IMR-90 (cell line): ENCODE measurements at places on chromosomes 2 and 18.

GRCh38 chr2:17245906-17246305, 272.3 kb downstream of the RAD51AP2 start:
- no peak for DNase-seq

DNA sequence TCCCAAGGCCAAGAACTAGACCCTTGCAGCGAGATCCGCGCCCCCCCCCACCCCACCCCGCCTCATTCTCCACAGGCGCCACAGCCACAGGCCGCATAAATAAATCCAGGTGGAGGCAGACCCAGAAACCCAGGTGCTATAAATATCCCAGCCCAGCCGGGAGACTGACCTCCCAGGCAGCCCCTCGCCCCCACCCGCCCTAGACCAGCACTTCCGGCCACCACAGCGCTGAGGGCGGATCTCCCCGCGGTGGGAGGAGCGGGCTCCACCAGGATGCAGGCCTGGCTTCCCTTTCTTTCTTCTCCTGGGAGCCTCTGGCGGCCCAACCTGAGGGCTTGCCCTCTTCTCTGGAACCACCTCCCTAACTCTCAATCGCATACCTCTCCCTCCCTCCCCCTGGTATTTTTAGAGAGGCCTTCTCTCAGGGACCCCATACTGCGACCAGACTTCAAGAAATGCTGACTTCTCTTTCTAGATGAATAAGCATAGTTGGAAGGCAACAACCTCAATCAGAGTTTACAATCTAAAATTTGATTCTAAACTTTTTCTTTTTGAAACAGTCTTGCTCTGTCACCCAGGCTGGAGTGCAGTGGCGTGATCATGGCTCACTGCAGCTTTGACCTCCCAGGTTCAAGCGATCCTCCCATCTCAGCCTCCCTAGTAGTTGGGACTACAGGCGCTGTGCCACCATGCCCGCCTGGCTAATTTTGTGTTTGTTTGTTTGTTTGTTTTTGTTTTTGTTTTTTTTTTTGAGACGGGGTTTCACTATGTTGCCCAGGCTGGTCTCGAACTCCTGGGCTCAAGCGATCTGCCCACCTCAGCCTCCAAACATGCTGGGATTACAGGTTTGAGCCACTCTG, 55.0 kb downstream of the PKDCC start:
- no peak for DNase-seq

GRCh38 chr2:217225596-217225995, 365.7 kb upstream of the TNP1 start:
- no peak for DNase-seq

- no peak for DNase-seq
These were observed 341.2 kb downstream of the ALK start for GRCh38 chr2:29580223-29580622.

- no peak for DNase-seq
These were observed 18.3 kb upstream of the ANKRD53 start for GRCh38 chr2:70959851-70960832.

GRCh38 chr2:88658326-88658725, 31.1 kb upstream of the EIF2AK3 start:
- DNase-seq = peak; percentile 79

DNA sequence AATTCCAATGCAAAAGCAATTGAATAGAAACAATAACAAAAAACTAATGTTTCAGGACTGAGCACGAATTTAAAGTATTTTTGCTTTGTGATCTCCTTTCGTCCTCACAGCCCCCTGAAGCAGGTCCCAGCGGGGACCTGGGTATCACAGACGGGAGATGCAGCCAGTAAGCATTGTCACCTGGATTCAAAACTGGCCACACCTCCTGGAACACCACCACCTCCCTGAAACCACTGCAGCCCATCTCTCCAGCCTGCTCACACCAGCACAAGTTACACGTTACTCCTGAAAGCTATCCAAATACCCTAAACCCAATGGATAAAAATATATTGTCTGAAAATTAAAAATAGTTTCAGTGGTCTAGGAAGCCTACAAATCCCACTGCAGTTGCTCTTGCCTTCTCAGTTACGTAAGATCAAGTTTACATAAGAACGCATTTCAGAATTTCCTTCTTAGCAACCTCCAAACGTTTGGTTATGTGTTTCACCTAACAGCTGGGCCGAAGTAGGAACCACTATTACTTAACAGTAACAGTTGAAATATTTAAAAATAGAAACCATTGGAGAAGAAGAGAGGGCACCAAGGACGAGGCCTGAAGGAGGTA, 178.0 kb downstream of the HDAC4 start:
- peak; percentile 78 for DNase-seq

GRCh38 chr2:96236882-96237281, 28.3 kb upstream of the STARD7 start:
- DNase-seq = no peak

DNA sequence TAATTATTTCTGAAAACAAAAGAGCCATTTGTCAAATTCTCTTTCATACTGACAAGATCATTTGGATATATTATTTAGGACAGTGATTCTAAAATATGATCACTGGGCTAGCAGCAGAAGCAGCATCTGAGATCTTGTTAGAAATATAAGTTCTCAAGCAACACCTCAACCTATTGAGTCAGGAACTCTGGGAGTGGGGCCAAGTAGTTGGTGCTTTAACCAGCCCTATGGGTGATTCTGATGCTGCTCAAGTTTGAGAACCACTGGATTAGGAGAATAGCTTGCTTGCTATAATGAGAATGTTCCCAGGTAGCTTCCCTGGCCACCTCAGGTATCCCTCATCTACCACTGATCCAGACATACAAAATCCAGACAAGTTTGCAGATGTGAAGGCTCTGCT, 466.9 kb upstream of the CELF4 start:
- no peak for DNase-seq

DNA sequence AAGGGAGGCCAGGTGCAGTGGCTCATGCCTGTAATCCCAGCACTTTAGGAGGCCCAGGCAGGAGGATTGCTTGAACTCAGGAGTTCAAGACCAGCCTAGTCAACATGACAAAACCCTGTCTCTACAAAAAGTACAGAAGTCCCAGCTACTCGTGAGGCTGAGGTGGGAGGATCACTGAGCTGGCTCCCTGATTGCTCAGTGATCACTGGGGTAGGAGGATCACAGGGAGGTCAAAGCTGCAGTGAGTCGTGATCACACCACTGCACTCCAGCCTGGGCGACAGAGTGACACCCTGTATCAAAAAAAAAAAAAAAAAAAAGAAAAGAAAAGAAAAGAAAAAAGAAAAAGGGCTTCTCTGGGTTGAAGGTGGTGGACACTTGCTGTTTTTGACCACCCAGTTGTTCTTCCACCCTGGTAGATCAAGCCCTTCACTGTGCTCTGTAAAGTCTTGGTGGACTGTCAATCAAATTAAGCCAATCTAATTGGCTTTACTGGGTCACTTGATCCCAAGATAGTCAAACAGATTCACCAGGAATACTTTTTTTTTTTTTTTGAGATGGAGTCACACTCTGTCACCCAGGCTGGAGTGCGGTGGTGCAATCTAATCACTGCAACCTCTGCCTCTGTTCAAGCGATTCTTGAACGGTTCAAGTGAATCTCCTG, 191.6 kb downstream of the AGPS start:
- DNase-seq = no peak

DNA sequence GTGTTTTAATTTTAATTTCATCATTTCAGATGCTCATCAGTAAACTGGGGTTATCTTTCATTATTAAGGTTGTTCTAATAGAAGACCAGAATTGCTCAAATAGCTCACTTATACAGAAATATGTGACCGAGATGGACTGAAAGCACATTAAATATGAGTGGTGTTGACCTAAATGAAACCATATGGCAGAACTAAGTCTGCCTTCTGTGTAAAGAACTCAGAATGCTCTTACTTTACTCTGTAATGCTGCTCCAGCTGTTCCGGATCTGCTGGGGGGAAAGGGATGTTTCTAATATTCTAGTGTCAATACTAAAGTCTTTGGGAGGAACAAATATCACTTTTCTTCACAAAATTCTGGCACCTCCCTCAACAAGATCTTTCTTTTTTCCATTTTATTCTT, 131.0 kb downstream of the DPP4 start:
- no peak for DNase-seq

DNA sequence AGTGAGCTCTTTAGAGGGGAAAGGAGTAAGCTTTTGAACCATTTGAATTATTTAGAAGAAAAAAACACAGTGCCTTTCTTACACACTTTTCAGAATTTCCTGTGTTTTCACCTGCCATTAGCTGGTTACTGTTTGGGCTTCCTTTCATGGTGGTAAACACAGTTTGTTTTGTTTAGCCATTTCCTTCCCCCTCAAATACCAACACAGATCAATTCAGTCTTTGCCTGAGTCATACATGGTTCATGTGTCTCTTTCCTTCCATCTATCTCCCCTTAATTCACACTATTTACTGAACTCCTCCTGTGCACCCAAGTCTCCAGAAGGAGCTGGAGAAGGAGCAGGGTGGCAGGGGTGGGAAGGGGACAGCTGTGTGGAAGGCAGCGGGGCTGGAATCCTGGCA, 45.0 kb downstream of the TCF7L1 start:
- DNase-seq = peak; percentile 12

DNA sequence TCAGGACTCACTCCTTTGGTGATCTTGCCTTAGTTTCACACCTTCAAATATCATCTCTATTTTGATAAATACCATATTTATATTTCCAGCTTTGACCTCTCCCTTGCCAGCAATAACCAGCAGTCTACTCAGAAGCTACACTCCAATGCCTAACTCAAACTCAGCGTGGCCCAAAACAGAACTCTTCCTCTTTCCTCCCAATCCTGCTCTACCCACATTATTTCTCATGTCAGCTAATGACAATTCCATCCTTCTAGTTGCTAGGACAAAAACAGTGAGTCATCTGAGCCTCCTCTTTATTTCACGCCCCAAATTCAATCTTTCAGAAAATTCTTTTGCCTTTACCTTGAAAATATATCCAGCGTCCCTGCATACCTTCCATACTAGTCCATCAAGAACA, 23.5 kb downstream of the CYRIA start:
- DNase-seq = no peak

GRCh38 chr2:44940732-44941464, 604 bp upstream of the SIX3 start:
- DNase-seq = no peak

GRCh38 chr2:171837736-171838135, 56.3 kb downstream of the SLC25A12 start:
- peak; percentile 24 for DNase-seq

DNA sequence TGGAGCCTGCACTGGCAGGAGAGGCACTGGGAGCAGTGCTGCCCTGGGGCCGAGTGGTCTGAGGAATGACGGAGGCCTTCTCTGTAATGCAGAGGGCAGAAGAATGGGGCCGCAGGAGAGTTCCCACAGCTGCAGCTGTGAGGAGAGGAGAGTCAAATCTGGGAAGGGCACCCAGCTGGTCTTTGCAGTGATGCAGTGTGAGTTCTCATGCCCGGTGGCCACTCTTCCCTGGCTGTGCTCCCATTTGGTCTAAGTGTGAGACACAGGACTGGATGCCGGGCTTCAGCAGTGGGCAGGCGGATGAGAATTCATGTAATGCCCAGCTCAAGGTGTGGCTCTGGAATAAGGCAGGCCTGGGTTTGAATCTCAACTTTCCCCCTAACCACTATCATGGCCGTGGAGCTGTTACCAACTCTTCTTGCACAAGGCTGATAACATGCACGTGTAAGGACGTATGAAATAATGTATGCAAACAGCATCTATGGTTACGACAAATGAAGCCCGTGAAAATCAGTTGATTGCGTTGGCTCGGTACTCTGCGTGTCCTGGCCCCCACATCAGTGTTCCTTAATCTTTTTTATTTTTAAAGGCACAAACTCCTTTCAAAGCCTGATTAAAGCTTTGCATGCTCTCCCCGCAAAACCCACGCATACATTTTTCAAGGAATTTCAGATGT, 71.6 kb downstream of the ACKR3 start:
- DNase-seq = no peak

GRCh38 chr2:86788881-86789686, 1.6 kb downstream of the CD8A start:
- no peak for DNase-seq

GRCh38 chr18:3603421-3604234, 153.7 kb downstream of the TGIF1 start:
- peak; percentile 99 for DNase-seq

GRCh38 chr2:102147935-102148334, 5.4 kb downstream of the IL1R1 start:
- peak; percentile 34 for DNase-seq

- peak; percentile 81 for DNase-seq
These were observed 86.5 kb downstream of the UXS1 start for GRCh38 chr2:106107509-106108131.

GRCh38 chr2:54579061-54579681, 123.0 kb downstream of the SPTBN1 start:
- no peak for DNase-seq

DNA sequence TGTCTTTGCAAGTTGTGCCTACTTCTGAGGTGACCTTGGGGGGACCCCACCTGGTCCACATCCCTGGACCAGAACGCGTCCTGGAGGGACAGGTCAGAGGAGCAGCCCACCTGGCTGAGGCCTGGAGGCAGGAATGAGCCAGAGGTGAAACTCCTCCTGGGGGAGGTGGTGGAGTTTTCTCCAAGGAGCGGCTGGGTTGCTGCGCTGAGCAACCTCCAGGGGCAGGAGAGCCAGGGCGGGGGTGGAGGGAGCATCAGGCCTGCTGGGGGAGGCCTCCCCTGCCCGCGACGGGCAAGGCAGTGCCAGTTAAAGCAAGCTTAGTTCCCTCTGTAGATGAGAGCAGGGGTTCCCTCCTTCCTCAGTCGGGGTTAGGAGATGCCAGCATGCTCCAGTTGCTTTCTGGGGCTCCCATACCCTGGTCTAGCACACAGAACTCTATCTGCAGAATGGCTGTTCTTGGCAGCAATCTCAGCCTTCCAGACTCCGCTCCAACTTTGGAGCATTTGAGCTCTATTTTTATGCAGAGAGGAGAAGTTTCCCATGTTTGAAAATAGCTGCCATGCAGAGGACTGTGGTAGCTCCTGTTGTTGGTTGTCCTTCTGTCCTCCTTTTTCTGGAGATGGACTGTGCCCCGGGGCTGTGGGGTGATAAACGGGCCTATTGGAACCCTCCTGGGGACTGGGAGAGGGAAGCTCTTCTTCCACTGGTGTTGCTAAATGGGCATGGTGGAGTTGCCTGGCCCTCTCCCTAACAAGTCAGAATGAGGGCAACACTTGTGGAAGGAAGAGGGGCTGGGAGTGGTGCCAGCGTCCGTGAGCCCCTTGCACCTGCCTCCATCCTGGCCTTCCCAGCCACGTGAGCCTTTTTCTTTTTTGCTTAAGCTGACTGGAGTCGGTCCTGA, 39.1 kb downstream of the B3GNT2 start:
- DNase-seq = no peak

DNA sequence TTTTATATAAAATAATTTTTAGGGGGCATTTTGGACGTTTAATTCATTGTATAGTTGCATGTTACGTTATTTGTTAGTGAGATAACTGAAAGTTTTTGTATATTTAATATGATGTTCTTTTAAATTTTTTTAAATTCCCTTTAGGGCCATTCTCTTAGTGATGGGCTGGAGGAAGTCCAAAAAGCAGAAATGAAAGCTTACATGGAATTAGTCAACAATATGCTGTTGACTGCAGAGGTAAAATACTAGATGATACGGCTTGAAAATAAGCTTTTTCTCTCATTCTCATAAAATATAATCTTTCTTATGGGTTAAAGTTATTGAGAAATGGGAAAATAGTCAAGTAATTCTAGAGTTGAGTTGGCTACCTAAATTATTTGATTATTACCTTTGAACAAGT, 58.9 kb downstream of the MTX2 start:
- DNase-seq = no peak
